ENCODE measurements at places on chromosomes 2 and 18.

DNA sequence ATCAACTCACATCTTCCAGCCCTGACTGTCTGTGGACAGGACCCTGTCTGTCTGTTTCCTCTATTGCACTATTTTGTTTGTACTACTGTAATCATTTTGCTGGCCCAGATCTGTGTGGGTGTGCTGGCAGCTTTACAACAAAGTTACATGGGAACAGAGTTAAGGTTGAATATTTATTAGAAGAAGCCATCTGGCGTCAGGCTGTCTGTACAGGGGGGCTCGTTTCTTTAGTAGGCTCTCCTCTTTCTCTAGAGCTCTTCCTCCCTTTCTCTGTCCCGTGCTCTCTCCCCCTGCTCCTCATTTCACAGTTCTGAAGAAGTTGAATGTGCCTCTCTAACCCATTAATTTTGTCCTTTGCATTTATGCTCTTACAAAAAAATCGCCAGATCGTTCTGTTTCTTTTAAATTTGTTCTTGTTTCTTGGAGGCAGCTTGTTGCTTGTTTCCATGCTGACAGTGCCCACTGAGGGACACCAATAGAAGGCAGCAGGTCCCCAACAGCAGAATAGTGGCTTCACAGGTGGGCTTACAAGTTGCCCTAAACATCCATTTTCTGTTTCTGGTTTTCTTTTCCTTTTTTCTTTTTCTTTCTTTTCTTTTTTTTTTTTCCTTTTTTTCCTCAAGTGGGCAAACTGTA lies 315.2 kb upstream of the ZEB2 start:
- no peak for DNase-seq

- no peak for DNase-seq
These were observed 809.5 kb upstream of the PIK3C3 start for GRCh38 chr18:41145516-41145915.

- no peak for DNase-seq
These were observed 300.0 kb upstream of the PIK3C3 start for GRCh38 chr18:41655074-41655473.

DNA sequence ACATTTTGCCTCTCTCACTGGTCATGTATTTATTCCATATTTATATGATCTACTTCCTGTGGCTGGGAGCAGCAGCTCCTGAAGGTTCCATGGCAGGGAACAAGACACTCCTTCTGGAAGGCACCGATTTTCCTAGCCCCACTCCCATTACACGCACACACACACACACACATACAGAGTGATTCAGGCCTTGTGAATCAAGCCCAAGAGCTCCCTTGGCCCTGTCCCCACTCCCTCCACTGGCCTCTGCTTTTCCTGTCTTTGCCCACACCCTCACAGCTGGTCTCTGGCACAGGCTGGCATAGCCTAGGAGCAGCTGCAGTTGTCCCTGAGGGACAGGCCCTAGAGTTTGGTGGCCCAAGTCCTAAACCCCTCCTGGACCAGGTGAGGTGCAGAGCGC lies 201.7 kb downstream of the NAPG start:
- no peak for DNase-seq

GRCh38 chr2:99085421-99085820 lies 56.1 kb upstream of the C2orf15 start:
- no peak for DNase-seq

DNA sequence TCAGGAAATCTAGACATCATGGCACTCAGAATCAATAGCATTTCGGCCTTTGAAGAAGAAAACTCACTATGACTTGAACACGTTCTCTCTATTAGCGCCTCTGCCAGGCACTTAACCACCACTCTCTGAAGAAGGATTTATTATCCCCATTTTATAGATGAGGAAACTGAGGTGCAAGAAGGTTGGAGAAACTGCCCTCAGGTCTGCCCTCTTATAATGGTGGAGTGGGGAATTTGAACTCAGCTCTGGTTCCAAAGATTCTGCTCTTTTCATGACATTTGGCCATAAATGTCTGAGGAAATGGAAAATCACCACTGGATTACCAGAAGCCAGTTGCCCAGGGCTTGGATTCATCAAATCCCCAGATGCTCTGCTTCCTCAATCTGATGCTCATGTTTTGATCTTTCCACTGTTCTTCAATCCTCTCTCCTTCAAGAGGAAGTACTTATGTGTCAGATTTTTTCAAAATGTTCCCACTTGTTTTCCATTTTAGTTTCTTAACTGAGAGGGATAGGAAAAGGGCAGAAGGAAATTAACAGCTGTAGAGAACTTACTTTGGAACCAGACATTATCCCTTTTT lies 68.1 kb downstream of the ANTXR1 start:
- no peak for DNase-seq

GRCh38 chr2:75182606-75183005 lies 16.7 kb downstream of the TACR1 start:
- no peak for DNase-seq

- DNase-seq: no peak
These were observed 69.4 kb downstream of the SCG2 start for GRCh38 chr2:223532712-223533111.

GRCh38 chr2:157793053-157793612 lies 83.0 kb downstream of the ACVR1 start:
- no peak for DNase-seq

GRCh38 chr18:10195529-10195928 lies 258.9 kb upstream of the APCDD1 start:
- DNase-seq: no peak

DNA sequence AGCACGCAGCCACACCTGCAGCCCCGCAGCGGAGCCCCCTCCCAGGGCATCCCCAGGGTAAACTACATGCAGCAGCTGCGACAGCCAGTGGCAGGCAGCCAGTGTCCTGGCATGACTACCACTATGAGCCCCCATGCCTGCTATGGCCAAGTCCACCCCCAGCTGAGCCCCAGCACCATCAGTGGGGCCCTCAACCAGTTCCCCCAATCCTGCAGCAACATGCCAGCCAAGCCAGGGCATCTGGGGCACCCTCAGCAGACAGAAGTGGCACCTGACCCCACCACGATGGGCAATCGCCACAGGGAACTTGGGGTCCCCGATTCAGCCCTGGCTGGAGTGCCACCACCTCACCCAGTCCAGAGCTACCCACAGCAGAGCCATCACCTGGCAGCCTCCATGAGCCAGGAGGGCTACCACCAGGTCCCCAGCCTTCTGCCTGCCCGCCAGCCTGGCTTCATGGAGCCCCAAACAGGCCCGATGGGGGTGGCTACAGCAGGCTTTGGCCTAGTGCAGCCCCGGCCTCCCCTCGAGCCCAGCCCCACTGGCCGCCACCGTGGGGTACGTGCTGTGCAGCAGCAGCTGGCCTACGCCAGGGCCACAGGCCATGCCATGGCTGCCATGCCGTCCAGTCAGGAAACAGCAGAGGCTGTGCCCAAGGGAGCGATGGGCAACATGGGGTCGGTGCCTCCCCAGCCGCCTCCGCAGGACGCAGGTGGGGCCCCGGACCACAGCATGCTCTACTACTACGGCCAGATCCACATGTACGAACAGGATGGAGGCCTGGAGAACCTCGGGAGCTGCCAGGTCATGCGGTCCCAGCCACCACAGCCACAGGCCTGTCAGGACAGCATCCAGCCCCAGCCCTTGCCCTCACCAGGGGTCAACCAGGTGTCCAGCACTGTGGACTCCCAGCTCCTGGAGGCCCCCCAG lies 254.1 kb downstream of the GLI2 start:
- DNase-seq: no peak

Measured in GM12891 (cell line).